ENCODE measurements at places on chromosomes 11 and 22.

GRCh38 chr22:35599364-35599763 lies 17.8 kb downstream of the MB start:
- no peak overlapping the region for H3K27ac ChIP-seq
- H3K4me3 ChIP-seq: no peak overlapping the region
- H3K36me3 ChIP-seq: no peaks in the 10 kb centered on the region
- H3K4me1 ChIP-seq: no peaks in the 10 kb centered on the region

DNA sequence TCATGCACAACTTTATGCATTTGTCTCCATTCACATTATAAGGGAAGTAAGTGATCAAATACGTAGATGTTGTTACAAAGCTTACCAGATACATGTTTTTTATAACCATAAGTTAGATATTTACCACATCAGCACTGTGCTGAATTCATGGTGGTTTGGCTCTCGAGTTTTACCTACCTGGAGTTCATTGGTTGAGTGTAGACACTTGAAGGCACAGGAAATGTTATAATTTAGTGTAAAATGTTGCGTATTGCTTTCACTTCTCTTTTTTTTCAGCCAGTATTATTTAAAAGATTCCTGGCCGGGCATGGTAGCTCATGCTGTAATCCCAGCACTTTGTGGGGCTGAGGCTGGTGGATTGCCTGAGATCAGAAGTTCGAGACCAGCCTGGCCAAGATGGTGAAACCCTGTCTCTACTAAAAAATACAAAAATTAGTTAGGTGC lies 53.1 kb upstream of the GRK2 start:
- no peak overlapping the region for H3K4me3 ChIP-seq
- H3K27ac ChIP-seq: no peak overlapping the region
- H3K27me3 ChIP-seq: no peaks in the 10 kb centered on the region
- no peak for DNase-seq

DNA sequence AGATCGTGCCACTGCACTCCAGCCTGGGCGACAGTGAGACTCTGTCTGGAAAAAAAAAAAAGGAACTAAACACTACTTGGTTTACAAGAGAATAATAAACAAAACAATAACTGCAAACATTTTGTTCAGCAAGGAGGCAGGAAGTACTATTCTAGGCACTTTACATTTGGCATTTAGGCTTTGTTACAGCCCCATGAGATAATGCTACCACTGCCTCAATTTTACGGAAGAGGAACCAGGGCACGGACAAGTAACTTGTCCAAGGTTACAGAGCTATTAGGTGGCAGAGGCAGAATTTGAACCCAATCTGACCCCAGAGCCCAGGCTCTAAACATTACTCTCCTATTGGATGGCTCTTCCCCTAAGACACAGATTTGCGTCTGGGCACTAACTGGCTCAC lies 108.7 kb upstream of the AKIP1 start:
- H3K36me3 ChIP-seq: no peaks in the 10 kb centered on the region
- H3K4me3 ChIP-seq: no peak overlapping the region
- H3K27me3 ChIP-seq: peaks cover 10% of the 10 kb centered on the region
- DNase-seq: no peak
- no peak overlapping the region for H3K27ac ChIP-seq
- no peaks in the 10 kb centered on the region for H3K4me1 ChIP-seq

DNA sequence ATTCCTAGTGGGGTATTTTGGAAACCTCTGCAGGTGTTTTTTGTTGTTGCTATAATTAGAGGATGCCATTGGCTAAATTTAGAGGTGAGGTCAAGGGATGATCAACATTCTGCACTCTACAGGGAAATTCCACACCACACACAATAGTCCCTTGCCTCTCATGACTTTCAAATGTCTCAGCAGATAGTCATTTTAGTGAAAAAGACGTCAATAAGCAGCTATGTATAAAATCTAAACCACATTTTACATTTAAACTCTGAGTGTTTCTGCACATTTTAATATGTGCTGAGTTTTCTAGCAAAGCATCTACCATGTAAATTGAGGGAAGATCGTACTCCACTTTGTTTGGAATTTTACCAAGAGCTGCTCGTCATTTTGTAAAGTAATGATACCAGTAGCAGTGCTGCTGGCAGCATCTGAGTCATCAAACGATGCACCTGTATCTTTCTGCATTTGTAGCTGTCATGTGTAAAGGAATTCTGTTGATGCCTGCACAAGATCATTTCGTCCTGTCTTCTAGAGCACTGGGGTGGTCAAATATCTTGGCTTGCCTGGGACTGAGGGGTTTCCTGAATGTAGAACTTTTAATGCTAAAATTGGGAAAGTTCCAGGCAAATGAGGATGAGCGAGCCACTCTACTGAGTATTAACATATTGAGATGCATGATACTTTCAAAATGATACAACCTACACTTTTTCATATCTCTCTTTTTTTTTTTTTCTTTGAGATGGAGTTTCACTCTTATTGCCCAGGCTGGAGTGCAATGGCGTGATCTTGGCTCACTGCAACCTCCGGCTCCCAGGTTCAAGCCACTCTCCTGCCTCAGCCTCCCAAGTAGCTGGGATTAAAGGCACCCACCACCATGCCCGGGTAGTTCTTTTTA lies 414.5 kb upstream of the SYN3 start:
- DNase-seq: no peak
- H3K36me3 ChIP-seq: peaks cover 2% of the 10 kb centered on the region
- H3K4me1 ChIP-seq: no peaks in the 10 kb centered on the region
- H3K27ac ChIP-seq: no peak overlapping the region

DNA sequence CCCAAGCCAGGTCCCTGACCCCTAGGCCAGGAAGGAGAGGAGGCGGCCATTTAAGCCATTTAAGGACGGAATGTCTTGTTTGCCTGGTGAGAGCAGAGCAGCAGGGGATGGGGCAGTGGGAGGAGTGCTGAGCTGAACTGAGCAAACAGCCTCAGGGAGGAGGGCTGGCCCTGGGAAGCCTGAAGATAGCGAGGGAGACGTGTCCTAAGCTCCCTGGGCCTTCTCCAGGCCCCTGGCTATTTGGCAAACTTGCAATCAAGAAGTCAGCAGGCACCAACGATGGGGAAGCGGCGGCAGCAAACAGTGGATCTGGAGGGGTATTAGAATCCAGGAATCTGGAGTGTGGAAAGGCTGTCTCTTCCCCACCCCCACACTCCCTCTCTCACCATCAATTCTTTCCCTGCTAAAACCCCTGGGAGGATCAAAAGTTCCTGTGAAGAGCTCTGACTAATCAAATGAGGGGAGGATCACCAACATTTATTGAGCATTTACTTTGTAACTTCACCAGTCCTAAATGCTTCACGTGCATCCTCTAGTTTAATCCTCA lies 8.8 kb downstream of the BCL9L start:
- H3K27me3 ChIP-seq: no peaks in the 10 kb centered on the region
- H3K36me3 ChIP-seq: peaks cover 68% of the 10 kb centered on the region
- H3K27ac ChIP-seq: peak overlapping the region; percentile 99
- H3K4me1 ChIP-seq: peaks cover 83% of the 10 kb centered on the region
- DNase-seq: no peak
- H3K4me3 ChIP-seq: peak overlapping the region; percentile 84

- H3K36me3 ChIP-seq: peaks cover 3% of the 10 kb centered on the region
- H3K4me3 ChIP-seq: no peak overlapping the region
- H3K4me1 ChIP-seq: no peaks in the 10 kb centered on the region
- no peak for DNase-seq
- peaks cover 24% of the 10 kb centered on the region for H3K27me3 ChIP-seq
Observed at GRCh38 chr11:135027461-135027860, 615.4 kb upstream of the B3GAT1 start.

GRCh38 chr22:48494968-48495750 lies 1332.5 kb downstream of the BRD1 start:
- no peaks in the 10 kb centered on the region for H3K36me3 ChIP-seq
- no peak overlapping the region for H3K4me3 ChIP-seq
- DNase-seq: no peak
- H3K27ac ChIP-seq: no peak overlapping the region
- H3K27me3 ChIP-seq: peaks cover 56% of the 10 kb centered on the region

- H3K36me3 ChIP-seq: no peaks in the 10 kb centered on the region
- peaks cover 38% of the 10 kb centered on the region for H3K27me3 ChIP-seq
- no peaks in the 10 kb centered on the region for H3K4me1 ChIP-seq
- H3K27ac ChIP-seq: no peak overlapping the region
- no peak for DNase-seq
Observed at GRCh38 chr11:32392840-32393239, 42.5 kb downstream of the WT1 start.

DNA sequence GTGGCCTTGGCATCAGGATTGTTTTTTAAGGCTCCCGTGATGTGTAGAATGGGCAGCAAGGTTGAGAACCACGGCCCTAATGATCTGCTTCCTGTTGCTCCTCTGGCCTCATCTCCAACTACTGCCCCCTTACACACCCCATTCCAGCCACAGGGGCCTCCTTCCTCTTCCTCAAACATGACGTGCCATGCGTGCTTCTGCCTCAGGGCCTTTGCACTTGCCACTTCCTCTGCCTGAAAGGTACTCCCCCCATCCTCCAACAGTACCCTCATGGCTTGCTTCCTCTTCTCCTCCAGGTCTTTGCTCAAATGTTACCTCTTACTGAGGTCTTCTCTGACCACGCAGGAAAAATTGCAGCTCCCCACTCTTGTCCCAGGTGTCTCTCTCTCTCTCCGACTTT lies 93.9 kb upstream of the CSNK2A3 start:
- no peak overlapping the region for H3K27ac ChIP-seq
- peaks cover 28% of the 10 kb centered on the region for H3K27me3 ChIP-seq
- no peak for DNase-seq
- H3K36me3 ChIP-seq: no peaks in the 10 kb centered on the region
- no peak overlapping the region for H3K4me3 ChIP-seq
- no peaks in the 10 kb centered on the region for H3K4me1 ChIP-seq

- H3K27ac ChIP-seq: no peak overlapping the region
- H3K4me1 ChIP-seq: peaks cover 29% of the 10 kb centered on the region
- no peak overlapping the region for H3K4me3 ChIP-seq
- H3K27me3 ChIP-seq: no peaks in the 10 kb centered on the region
- peaks cover 1% of the 10 kb centered on the region for H3K36me3 ChIP-seq
Observed at GRCh38 chr11:76885390-76886097, 24.8 kb downstream of the ACER3 start.

- H3K27ac ChIP-seq: peak overlapping the region; percentile 51
- H3K36me3 ChIP-seq: no peaks in the 10 kb centered on the region
- H3K27me3 ChIP-seq: peaks cover 33% of the 10 kb centered on the region
- no peak overlapping the region for H3K4me3 ChIP-seq
Observed at GRCh38 chr22:30605449-30606110, 1.4 kb upstream of the TCN2 start.

- DNase-seq: no peak
- peaks cover 12% of the 10 kb centered on the region for H3K4me1 ChIP-seq
- H3K36me3 ChIP-seq: peaks cover 2% of the 10 kb centered on the region
- peaks cover 33% of the 10 kb centered on the region for H3K27me3 ChIP-seq
Observed at GRCh38 chr11:708511-708910, 2.5 kb downstream of the EPS8L2 start.

GRCh38 chr22:40019100-40019499 lies 24.3 kb downstream of the FAM83F start:
- H3K4me1 ChIP-seq: no peaks in the 10 kb centered on the region
- no peak for DNase-seq
- H3K27me3 ChIP-seq: no peaks in the 10 kb centered on the region
- no peaks in the 10 kb centered on the region for H3K36me3 ChIP-seq

DNA sequence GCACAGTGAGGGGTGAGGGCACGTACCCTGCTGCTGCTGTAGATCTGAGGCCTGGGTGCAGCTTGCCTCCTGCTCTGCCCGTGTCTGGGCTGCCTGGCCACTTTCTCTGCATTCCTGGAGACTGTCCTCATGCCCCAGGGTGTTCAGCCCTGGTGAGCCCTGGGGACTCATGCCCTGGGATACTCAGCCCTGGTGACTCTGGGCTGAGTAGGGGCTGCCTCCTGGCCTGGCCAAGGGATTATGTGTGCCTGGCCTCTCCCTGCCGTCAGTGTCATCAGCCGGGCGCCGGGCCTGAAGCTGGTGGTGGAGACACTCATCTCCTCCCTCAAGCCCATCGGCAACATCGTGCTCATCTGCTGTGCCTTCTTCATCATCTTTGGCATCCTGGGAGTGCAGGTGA lies 94.7 kb downstream of the CACNA1I start:
- H3K4me3 ChIP-seq: no peak overlapping the region
- H3K27me3 ChIP-seq: peaks cover 33% of the 10 kb centered on the region
- peaks cover 24% of the 10 kb centered on the region for H3K4me1 ChIP-seq
- H3K27ac ChIP-seq: no peak overlapping the region
- no peak for DNase-seq
- H3K36me3 ChIP-seq: peaks cover 4% of the 10 kb centered on the region

- peaks cover 86% of the 10 kb centered on the region for H3K27me3 ChIP-seq
- DNase-seq: no peak
- no peaks in the 10 kb centered on the region for H3K36me3 ChIP-seq
- no peak overlapping the region for H3K4me3 ChIP-seq
Observed at GRCh38 chr11:44638032-44638431, 72.6 kb downstream of the CD82 start.

- H3K4me1 ChIP-seq: no peaks in the 10 kb centered on the region
- peaks cover 21% of the 10 kb centered on the region for H3K27me3 ChIP-seq
- H3K4me3 ChIP-seq: no peak overlapping the region
- no peak overlapping the region for H3K27ac ChIP-seq
- H3K36me3 ChIP-seq: peaks cover 2% of the 10 kb centered on the region
- no peak for DNase-seq
Observed at GRCh38 chr11:57360991-57361390, 20.0 kb downstream of the PRG3 start.

- peak overlapping the region; percentile 96 for H3K27ac ChIP-seq
- no peak for DNase-seq
- H3K4me3 ChIP-seq: peak overlapping the region; percentile 79
- peaks cover 96% of the 10 kb centered on the region for H3K36me3 ChIP-seq
- H3K4me1 ChIP-seq: peaks cover 91% of the 10 kb centered on the region
Observed at GRCh38 chr11:128463371-128463829, 124.0 kb downstream of the ETS1 start.

- no peak overlapping the region for H3K4me3 ChIP-seq
- no peaks in the 10 kb centered on the region for H3K27me3 ChIP-seq
- peaks cover 41% of the 10 kb centered on the region for H3K4me1 ChIP-seq
- H3K36me3 ChIP-seq: peaks cover 10% of the 10 kb centered on the region
- no peak for DNase-seq
Observed at GRCh38 chr22:46931414-46931813, 169.0 kb downstream of the TBC1D22A start.

GRCh38 chr11:23536907-23537306 lies 676.6 kb upstream of the CCDC179 start:
- no peak overlapping the region for H3K27ac ChIP-seq
- no peak for DNase-seq
- H3K4me3 ChIP-seq: no peak overlapping the region
- peaks cover 2% of the 10 kb centered on the region for H3K36me3 ChIP-seq
- no peaks in the 10 kb centered on the region for H3K4me1 ChIP-seq

- H3K4me1 ChIP-seq: no peaks in the 10 kb centered on the region
- DNase-seq: no peak
- H3K4me3 ChIP-seq: no peak overlapping the region
- H3K27me3 ChIP-seq: no peaks in the 10 kb centered on the region
- no peak overlapping the region for H3K27ac ChIP-seq
Observed at GRCh38 chr11:79564288-79564925, 123.6 kb upstream of the TENM4 start.

All from central memory CD8-positive, alpha-beta T cell (primary cell).